Activated CD4-positive, alpha-beta T cell treated with anti-CD3 and anti-CD28 coated beads for 4 hours (primary cell): ENCODE measurements at places on chromosomes 2 and 18.

- no peak for DNase-seq
These were observed 983 bp downstream of the MTX2 start for GRCh38 chr2:176270100-176270750.

DNA sequence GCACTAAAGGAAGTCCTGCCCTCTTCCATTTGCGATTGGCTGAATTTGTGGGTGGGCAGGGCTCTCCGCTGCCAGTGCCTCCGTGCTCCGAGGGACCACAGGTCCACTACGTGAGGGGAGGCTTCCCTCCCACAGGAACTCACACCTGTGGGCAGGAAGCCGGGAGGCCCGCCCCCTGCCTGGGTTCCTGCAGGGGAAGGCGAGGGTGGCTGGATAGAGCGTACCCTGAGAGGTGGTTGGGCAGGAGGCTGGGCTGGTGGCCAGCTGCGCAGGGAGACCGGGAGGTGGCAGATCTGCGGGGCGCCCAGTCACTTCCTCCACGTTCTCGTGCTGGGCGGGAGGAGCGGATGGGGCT is 47.0 kb upstream of the PTH2R start:
- no peak for DNase-seq

DNA sequence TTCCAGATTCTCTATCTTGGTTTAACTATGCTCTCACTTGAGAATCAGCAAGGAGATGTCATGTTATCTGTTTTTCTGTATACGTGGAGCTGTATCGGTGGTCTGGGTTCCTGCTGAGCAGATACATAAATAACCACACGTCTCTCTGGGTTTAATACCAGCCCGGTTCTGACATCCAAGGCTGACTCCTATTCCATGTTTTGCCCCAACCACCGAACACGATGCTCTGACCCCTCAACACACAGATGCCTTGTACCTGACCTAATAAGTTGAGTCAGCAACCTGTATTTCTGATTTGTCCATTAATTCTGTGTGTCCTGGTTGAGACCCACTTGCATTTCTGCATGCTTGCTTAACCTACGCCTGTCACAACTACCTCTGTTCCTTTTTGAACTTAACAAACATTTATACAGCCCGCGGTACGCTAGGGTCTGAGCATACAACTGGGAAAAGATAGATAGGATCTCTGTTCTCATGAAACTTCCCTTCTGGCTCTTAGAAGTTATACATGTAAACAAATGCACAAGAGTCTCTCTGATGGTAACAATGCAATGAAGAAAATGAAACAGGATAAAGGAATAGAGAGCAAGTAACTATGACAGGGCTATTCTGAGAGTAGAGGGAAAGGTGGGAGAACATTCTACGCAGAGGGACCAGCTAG is 480.4 kb downstream of the PARD3B start:
- DNase-seq, result no peak

- DNase-seq, result no peak
These were observed 40.1 kb upstream of the GPD2 start for GRCh38 chr2:156396126-156396525.

DNA sequence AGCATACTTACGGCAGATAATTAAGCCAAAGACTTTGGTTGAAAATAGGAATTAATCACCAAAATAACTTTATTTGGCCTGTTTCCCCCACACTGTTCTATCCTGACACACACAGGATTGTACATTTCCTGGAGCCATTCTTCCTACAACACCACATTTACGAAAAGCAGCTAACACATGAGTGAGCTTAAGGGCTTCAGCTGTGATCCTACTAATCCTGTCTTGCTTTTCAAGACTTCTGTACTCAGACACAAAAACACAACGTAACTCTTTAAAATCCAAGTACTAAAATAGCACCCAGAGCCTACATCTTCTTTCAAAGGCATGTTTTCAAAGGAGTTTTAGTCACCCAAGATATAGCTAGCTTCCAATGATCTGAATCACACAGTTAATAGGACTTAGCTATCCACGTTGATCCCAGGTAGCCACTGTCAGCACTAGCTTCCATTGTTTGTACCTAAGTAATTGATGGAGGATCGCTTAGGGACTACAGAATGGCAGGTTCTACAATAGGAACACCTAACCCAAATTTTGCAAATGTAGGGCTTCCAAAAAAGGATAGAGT is 42.8 kb upstream of the TTC39C start:
- DNase-seq, result no peak

GRCh38 chr18:6273423-6273822 is 141.3 kb downstream of the L3MBTL4 start:
- no peak for DNase-seq

DNA sequence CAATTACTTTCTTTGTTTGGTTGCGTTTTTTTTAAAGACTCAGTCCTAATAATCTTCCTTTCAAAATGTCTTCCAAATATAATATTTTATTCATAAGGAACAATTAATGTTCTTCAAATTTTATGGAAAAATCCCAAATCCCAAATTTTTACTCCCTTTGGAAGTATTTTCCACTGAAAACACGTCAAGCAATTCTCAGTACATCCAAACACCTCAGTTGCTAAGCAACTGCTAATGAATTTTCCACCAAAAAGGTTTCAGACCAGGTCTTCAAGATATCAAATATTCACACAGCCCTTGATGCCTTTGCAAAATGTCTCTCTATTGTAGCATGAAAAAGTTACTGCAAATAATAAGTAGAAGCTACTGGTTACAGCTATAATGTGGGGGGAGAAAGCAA is 140.1 kb downstream of the DSEL start:
- no peak for DNase-seq

- DNase-seq, result peak; percentile 5
These were observed 45.6 kb upstream of the ARHGAP15 start for GRCh38 chr2:143083636-143084035.

DNA sequence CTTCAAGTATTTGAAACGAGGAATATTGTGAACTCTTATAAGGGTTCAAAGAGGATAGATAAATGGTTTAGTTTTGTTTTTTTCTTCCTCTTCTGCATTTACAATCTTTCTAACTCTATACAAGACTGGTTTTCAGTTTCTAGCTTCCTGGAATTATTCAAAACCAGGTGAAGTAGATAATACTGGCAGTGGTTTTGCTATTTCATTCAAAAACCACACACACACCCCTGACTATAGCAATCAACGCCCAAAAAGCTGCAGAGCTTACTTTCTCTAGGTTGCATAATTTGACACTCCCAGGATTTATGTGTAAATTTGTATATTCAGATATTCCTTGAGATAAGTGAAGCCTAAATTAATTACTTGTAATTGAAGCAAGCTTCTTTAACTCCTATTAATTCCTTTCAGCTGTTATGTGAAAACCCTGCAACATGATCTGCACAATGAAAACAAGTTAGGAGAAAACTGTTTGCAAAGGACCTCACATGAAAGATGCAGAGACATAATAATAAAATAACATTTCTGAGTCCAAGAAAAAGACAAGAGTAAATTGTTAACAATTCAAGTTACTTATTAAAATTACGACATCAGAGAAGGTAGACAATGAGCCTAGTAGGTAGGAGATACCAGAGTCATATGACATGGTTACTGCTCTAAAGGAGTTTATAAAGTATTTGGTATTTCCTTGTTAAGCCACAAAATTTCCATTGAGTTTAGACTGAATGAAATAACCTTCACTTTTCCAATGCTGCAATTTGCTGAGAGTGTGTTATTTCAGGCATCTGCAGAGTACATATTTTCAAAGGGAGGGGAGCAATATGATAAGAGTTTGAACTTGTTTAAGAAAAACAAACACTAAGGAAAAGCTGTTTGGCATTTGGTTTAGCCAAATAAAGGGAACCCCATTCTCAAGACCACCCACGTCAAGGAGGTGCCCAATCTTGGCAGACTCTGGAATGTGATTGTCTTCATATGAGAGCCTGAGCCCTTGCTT is 1.6 kb upstream of the NFE2L2 start:
- peak; percentile 16 for DNase-seq

DNA sequence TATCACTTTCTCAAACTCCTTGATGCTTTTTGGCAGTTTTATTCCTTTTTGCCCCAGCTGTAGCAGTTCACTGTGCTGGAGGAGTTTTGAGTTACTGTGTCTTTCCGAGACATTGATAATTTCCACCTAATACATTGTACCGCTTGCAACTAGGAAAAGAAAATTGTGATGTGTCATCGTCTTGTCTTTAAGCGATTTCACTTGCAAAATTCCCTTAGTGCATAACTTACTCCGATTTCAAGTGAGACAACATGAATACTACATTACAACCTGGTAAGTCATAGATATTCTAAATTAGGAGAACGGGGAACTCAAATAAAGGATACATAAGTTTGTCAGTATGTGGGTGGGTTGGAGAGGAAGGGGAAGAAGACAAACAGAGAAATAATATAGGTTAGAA is 340.5 kb upstream of the KYNU start:
- DNase-seq, result no peak

GRCh38 chr2:98819231-98819766 is 88.4 kb upstream of the MGAT4A start:
- DNase-seq, result no peak

DNA sequence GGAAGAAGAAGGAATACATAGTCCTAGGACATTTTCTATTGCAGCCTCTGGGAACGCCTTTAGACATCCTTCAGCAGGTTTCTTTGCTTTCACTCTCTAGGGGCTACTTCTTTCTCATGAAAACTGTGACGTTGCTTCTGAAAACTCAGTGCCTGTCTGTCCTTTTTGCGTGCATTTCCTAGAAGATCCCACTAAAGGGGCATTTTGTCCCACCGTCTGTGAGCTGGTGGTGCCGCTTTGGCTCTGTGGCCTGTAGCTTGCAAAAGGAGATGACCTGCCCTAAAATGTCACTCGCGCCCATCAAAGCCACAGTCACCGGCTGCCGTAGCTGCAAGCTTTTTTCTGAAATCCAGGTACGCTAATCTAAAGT is 579 bp downstream of the STAT4 start:
- no peak for DNase-seq

GRCh38 chr2:238097988-238098871 is 1.9 kb upstream of the ESPNL start:
- DNase-seq, result no peak

DNA sequence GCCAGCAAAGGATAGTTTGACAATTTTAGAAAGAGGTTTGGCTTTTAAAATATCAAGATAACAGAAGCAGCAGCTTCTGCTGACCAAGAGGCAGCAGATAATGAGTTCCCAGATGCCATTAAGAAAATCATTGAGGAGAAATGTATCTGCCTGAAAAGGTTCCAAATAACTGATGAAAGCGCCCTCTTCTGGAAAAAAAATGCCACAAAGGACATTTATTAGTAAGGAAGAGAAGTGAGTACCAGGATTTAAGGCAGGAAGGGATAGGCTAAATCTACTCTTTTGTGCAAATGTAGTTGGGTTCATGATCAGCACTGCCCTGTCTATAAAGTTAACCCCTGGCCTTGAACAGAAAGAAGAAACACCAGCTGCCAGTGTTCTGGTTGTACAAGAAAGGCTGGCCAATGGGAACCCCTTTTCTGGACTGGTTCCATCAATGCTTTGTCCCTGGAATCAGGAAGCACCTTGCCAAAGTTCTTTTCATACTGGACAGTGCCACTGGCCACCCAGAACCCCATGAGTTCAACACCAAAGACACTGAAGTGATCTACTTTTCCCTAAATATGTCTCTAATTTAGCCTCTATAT is 40.6 kb downstream of the DHX57 start:
- DNase-seq, result peak; percentile 1

DNA sequence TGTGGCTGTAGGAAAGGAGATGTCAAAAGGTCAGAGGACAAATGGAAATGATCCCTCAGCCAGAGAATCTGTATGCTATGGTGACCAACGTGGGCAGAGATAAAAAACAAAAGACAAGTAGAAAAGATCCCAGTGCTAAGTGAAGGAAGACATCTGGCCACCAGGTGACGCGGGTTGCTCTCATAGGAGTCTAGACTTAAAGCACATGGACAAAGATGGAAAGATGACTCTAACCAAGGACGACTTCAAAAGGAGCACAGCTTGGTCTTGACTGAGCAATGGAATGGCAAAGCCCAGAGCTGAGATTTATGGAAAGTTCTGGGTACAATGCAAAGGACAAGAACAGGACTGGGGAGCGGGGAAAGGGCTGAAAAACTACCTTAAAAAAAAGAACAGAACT is 96.8 kb downstream of the CLIP4 start:
- DNase-seq, result no peak

DNA sequence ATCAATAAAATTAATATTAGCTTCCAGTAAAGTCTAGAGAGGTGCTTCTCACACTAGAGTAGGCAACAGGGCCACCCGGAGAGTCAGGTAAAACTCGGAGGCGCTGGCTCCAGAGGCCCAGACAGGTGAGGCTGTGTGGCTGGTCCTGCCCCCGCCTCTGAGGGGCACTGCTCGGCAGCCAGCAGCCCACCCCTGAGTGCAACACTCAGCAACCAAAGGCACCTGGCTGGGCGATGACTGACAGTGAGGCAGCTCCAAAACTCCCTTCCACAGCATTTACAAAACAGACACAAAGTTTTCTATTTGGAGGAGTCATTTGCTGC is 138.8 kb upstream of the ID2 start:
- DNase-seq, result peak; percentile 46

- no peak for DNase-seq
These were observed 75.0 kb upstream of the RBM44 start for GRCh38 chr2:237723602-237724001.

GRCh38 chr18:43882358-43883055 is 605.2 kb upstream of the SYT4 start:
- DNase-seq, result no peak

DNA sequence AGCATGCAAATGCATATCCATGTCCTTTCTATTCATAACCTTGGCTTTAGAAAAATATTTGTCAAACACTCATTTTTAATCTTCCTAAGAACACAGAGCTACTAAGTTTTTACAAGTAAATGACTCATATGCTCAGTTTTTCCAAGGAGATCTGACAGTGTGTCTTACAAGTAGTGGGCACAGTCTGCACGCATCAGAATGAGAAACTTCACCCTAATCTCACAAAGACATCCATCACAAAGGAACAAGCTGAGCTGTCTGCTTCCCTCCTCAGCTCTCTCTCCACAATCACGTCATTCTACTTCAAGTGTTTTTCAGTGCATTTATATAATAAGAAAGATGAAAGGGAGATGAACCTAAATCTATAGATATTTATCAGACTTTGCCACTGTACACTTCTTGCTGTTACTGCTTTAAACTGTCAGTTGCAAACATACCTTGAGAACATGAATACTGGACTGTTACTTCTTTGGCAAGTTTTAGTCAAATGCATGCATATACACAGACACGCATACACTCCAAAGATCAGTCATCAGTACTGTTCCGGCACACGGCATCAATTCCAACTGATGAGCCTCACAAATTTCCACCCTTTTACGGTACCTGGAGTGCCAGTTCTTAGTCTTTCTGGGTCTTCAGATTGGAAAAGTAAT is 75.7 kb downstream of the RBMS1 start:
- DNase-seq, result peak; percentile 48

- DNase-seq, result no peak
These were observed 13.9 kb downstream of the ERMN start for GRCh38 chr2:157311706-157312105.

DNA sequence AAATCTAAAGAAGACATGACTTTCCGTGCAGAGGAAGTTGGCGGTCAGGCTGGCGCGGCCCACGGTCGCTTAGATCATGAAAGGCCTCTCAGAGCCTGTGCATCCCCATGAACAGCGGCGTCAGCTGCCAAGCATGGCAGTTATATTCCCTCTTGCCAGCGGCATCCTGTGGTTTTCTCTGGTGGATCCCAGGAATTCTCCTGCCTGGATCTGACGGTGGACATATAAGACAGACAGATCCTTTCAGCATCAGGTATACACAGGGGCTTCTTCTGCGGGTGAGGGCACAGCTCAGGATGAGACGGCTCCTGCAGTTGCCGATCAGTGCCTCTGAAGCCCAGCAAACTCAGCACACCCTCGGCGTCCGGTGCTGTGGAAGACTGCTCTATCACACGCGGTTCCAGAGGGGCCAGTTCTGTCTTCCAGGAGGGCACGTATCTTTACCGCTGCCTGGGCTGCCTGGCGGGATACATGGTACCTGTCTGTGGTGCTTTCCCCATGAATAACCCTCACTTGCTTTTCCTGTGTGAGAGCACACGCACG is 157.8 kb downstream of the LDLRAD4 start:
- peak; percentile 66 for DNase-seq
